COR-L47 (cell line): ENCODE measurements at places on chromosomes 11 and 22.

GRCh38 chr11:50278756-50279155, 246.1 kb downstream of the OR4C45 start:
- DNase-seq: no peak

DNA sequence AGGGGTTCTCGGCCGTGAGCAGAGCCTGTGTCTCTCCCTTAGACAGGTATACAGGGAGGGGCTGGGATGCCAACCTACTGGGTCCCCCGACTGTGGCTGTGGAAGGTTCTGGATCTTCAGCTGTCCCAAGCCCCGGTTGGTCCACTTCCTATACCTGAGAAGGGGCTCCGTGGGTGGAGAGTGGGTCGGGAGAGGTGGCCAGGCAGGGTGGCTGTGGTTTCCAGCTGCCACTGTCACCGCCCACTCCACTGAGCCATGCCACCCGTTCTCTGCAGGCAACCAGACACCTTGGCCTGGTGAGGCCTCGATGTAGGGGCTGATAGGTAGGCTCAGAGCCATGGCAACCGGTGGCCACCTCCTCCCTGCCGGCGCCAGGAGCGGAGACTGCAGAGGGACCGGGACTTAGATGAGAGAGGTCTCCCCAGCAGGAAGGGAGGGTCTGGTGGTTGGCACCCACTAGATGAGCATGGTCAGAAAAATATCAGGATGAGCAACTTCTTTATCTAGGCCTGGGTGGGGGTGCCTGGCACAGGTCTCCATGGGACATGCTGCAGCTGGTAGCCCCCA, 53.8 kb downstream of the TRIOBP start:
- no peak for DNase-seq

- DNase-seq: peak; percentile 8
Observed at GRCh38 chr11:105344938-105345337, 205.4 kb upstream of the CARD18 start.

DNA sequence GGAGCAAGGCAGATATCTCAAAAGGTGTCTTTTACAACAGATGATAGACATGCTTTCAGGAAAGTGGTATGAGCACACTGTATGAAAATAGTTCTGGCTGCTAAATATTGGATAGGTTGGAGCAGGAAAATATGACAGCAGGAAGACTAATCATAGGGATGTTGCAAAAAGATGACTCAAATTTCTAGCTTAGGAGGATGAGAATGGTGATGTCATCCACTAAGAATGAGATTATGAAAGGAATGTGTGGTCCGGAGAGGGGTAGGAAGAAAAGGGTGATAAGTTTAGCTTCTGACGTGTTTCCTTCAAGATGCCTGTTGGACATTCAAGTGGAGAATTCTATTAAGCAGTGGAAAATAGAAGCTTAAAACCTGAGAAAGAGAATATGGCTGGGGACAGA, 46.4 kb downstream of the RCN1 start:
- DNase-seq: no peak

- no peak for DNase-seq
Observed at GRCh38 chr22:47112582-47112965, 350.1 kb downstream of the TBC1D22A start.

- no peak for DNase-seq
Observed at GRCh38 chr22:29877620-29878019, 5.4 kb upstream of the MTMR3 start.

DNA sequence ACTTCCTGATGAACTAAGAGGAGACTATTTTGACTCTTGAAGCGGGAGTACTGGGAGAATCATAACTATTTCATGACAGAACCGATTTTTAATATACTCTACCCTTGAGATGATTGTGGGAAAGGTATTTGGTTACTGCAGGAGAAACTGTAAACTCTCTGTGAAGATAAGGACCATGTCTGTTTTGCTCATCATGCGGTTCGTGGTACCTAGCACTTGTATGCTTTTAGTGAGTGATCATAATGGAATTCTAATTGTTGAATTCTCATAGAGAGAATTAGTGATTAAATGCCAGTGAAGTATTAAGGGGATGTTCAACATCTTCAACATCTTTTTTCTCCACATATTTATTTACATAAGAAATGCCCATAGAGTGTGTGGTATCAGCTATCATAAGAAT, 11.4 kb downstream of the AASDHPPT start:
- no peak for DNase-seq

DNA sequence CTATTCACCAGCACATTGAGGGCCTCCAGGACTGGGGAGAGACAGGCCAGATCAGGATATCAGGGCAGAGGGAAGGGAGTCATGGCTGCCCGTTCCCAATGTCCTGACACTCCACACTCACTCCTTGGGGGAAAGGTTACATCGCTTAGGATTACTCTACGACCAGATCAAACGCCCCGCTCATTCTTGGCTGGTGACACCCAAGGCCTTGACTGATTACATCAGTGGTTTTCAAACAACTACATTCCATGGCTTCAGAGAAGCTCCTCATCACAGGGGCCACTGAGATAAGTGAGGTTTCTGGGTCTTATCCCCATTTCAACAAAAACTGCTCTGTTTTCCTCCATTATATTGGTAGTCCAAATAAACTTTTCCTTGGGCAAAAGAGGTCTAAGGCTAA, 15.0 kb downstream of the UBE2L6 start:
- DNase-seq: no peak

GRCh38 chr11:83007909-83008580, 63.7 kb downstream of the RAB30 start:
- peak; percentile 50 for DNase-seq

GRCh38 chr22:42462016-42462415, 29.8 kb upstream of the NFAM1 start:
- peak; percentile 33 for DNase-seq

- no peak for DNase-seq
Observed at GRCh38 chr22:20232781-20233180, 35.3 kb downstream of the RTN4R start.

GRCh38 chr11:123330071-123330470, 100.0 kb upstream of the GRAMD1B start:
- no peak for DNase-seq

GRCh38 chr11:980438-981357, 55.0 kb downstream of the AP2A2 start:
- DNase-seq: no peak

GRCh38 chr11:17026487-17027082, 12.4 kb upstream of the PLEKHA7 start:
- no peak for DNase-seq

- DNase-seq: no peak
Observed at GRCh38 chr11:93747122-93747521, 5.7 kb downstream of the C11orf54 start.

- DNase-seq: no peak
Observed at GRCh38 chr11:128629516-128630106, 42.3 kb upstream of the ETS1 start.

DNA sequence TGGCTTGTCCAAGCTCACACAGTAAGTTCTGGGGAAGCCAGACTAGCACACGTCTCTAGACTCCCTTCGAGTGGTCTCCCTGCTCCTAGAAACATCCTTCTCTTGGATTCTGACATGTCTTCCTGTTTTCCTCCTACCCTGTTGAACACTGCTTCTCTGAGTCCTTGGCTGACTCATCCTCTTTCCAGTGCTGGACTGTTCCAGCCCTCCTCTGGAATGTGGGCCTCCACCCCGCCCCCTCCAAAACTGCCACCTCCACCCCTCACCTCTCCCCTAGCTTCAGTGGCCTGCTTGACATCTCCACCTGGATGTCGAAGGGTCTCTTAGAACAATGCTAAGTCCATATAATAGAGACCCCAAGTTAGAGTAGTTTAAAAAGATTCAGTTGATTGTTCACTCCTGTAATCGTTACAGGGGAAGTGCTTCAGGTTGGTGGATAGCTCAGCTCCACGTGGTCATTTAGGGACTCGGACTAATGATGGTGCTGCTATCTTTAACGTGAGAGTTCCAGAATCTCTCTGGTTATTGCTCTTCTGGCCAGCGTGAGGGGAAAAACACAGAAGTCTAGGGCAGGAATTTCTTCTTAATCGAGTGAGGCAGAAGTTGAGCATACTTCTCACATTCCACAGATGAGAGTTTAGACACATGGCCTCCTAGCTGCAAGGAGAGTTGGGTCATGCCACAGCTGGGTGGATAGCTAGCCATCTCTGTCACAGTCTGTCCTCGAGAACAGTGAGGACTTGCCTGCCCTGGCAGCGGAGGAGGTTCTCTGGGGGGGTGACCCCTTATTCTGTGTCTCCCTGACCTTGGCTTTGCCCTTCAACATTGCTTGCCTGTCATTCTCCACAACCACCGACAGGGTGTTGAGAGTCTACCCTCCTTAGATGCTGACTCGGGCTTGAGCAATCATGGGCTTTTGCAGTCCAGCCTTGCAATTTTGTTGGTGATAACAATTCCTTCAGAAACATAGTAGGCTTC, 4.7 kb upstream of the C11orf96 start:
- no peak for DNase-seq

DNA sequence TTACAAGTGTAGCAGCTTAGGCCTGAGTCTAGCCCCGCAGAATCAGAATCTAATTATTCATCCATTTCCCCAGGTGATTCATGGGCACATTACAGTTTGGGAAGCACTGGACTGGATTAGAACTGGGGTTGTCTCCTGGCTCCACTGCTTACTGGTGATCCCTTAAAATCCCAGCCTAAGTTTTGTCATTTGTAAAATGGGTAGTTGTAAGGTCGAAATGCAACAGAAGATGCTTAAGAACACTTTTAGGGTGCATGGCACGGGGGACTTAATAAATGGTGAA, 1.3 kb downstream of the STX3 start:
- DNase-seq: no peak

DNA sequence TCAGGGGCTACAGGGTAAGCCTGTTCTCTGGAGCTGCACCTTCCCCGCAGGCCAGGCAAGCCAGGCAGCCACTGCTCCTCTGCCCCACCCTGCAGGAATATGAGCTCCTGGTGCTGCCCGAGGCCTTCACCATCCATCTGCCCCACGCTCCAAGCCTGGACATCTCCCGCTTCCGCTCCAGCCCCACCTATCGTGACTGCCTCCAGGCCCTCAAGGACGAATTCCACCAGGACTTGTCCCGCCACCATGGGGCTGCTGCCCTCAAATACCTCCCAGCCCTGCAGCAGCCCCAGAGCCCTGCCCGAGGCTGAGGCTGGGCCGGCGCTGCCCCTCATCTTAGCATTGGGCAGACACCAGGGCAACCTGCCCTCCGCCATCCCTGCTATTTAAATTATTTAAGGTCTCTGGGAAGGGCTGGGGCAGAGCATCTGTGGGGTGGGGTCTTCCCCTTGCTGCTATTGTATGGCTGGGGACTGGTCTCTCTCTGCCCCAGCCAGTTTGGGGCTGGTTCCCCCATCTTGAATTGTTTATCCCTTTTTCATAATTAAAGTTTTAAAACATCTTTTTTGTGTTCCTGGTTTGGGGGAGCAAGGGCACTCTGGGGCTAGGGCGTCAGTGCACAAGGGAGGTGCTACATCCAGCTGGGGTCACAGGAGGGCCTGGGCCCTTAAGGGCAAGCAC, 6.2 kb downstream of the LARGE2 start:
- no peak for DNase-seq
